Activated naive CD4-positive, alpha-beta T cell treated with anti-CD3 and anti-CD28 coated beads, Interleukin-2, amount 50 U/mL, for 72 hours (primary cell): ENCODE measurements at places on chromosomes 4 and X.

- no peak for DNase-seq
Observed at GRCh38 chr4:128718768-128719167, 90.7 kb upstream of the JADE1 start.

DNA sequence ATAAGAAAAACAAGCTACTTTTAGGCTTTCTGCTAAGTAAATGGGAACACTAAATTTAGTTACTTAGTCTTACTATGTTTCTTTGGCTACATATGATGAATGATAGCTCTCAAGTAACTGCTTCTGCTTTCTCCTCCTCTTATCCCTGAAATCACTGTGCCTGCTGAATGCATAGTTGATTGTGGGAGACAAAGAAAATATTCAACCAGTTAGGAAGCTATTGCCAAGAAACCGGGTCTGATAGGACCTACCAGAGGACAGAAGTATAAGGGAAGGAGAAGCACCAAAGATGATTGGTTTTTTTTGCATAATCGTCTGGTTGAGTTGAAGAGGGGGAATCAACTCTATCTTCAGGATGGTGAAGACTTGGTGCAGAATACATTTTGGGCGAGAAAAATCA lies 28.0 kb upstream of the NDUFC1 start:
- no peak for DNase-seq

- no peak for DNase-seq
Observed at GRCh38 chr4:170938588-170938987, 848.8 kb upstream of the AADAT start.

DNA sequence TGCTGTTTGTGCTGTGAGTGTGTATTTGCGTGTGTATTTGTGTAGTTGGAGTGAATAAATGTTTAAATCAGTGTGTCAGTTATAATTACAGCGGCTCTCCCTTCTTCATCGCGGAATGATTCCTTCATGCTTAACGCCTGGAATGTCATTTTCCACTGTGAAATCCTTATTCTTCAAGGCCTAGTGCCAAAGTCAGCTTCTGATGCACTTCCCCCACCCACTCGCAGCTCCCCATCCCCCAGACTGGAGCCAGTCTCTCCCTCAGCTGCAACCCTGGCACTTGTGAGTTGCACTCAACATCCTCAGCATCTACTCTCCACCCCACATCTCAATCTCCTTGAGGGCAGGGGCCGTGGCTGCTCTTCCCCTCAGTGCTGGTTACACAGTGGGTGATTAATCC lies 583.0 kb downstream of the BCOR start:
- DNase-seq, result no peak

GRCh38 chr4:47659342-47659741 lies 174.3 kb downstream of the ATP10D start:
- no peak for DNase-seq

DNA sequence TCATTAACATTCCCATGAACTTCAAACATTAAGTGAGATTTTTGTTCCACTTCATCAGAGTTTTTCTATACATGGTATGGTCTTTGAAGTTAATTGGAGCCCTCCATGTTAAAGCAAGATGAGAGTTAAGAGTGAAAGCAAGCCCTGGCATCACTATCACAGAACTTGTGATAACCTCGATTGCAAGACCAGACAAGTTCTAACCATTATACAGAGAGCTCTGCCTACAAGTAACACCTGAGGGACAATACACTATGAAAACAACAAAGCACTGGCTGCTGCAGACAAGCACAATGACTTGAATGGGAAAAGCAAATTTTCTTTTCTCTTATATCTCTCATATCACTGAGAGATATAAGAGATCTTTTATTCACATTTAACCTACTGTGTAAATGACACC lies 126.6 kb upstream of the GYPA start:
- no peak for DNase-seq

DNA sequence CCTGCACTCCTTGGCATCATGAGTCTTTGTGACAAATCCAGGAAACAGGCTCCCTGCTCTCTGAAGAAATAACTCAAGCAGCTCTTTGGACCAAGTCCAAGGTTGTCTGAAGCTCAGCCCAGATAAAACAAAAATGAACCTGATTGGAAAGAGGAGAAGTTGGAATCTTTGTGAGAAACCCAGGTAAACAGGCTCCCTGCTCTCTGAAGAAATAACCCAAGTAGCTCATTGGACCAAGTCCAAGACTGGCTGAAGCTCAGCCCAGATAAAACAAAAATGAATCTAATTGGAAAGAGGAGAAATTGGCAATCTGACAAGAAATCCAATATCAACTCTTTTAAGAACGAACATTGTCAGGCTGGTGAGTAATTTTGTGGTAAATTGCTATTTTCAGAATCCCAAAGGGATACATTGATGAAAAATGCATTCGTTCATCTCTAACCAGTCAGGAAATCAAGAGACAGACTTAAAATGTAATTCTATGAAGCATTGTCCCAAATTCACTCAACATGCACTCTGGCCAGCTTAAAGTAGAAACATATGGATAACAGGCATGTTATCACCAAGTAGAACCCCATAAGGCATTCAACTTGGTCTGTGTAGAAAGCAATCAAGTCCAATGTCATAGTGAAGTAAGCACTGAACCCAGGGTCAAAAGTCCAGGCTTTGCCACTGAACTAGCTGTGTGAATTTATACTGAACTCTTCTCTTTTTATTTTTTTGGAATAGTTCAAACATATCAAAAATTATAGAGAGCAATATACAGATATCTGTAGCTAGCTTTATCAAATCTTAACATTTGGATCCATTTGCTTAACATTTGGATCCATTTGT lies 16.8 kb upstream of the NFXL1 start:
- DNase-seq, result no peak

DNA sequence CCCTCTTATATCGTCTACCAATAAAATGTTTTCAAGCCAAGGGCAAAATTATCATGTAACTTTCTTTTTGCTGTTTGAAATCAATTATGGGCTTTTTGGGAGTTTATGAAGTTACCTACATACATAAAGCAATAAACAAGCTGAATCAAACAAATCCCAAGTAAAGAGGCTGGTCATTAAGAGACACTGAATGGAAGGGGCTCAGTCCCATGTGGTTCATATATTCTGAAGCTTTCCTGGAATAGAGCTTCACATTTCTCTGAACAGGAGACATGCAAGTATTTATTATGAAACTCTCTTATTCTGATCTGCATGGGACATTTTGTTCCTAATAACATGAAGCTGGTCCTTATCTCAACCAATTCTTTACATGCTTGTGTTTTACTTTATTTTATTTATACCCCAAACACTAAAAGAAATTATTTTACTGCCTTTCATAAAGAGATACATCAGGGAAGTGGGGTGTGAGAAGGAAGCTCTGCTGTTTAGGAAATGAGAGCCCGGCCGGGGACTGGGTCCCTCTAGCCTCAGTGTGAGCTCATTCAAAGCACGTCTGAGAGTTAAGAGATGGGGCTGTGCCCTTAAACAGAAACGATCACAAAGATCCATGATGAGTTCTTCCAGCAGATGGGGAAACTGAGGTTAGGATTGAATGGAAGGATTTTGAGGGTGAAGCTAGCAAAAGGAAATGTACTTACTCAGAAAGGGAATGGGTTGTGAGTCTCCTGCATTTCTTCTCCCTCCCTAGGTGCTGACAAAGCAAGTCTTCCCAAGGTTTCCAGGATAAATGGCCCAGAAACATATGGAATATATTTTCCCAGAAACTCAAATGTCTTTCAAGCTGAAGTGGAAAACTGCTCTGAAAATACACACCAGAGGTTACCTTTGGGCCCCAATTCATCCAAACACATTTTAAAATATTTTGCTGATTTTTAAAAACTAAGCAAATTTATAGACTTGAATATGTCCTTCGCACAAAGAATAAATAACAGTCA lies 93.1 kb upstream of the LNX1 start:
- DNase-seq, result no peak

DNA sequence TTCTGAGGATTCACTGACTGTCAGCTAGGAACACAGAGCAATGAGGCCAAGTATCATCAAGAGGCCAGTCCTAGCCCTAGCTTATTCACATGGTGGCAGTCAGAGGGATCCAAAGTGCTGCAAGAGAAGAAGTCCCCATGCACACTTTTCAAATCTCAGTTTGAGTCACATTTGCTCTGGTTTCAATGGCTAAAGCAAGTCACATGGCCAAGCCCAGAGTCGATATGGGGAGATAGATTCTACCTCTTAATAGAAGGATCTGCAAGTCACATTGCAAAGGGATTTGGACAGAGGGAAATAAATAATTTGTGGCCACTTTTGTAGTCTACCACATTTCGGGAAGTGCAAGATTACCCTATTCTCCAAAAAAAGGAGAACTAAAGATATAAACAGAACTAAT lies 3.7 kb upstream of the LCORL start:
- DNase-seq, result no peak

- peak; percentile 73 for DNase-seq
Observed at GRCh38 chr4:113278324-113278934, 229.0 kb downstream of the ANK2 start.

DNA sequence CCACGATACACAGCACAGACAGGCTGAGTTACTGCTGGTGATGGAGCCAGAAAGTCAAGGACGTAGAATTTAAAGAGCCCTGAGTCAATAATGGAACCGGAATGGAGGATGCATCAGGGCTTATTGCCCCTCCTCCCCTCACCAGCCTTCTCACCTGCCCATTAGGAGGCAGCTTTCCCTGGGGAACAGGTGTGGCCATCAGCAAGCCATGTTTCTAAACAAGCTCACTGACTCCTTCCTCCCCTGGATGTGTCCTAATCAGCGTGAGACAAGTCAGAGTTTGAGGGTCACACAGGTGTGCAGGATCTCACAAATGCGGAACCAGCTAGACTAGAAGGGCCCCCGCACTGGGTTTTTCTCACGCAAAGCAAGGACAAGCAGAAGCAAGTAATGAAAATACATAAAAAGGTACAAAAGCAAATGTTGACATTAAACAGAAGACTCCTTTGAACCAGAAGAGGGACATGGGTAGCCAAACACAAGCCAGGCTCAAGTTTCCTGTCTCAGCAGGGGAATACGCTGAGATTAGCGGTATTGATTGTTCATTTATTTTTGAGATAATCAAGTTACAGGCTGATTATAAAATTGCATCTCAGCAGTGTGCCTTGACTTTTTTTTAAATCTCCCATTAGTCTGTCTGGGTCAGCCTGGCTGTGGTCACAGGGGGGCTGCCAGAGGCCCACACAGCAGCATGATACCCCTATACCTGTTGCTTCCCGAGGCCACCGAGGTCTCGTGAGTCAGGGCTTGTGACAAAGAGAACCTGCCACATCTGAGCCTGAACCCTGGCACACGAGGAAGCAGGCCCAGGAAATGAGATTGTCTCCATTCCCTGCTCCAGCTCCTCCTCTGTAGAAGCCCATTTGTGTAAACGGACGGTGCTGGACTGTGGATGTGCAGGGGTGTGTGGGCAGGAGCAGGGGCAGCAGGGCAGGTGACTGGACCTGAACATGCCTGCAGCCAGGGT lies 37.4 kb downstream of the CCKAR start:
- no peak for DNase-seq

DNA sequence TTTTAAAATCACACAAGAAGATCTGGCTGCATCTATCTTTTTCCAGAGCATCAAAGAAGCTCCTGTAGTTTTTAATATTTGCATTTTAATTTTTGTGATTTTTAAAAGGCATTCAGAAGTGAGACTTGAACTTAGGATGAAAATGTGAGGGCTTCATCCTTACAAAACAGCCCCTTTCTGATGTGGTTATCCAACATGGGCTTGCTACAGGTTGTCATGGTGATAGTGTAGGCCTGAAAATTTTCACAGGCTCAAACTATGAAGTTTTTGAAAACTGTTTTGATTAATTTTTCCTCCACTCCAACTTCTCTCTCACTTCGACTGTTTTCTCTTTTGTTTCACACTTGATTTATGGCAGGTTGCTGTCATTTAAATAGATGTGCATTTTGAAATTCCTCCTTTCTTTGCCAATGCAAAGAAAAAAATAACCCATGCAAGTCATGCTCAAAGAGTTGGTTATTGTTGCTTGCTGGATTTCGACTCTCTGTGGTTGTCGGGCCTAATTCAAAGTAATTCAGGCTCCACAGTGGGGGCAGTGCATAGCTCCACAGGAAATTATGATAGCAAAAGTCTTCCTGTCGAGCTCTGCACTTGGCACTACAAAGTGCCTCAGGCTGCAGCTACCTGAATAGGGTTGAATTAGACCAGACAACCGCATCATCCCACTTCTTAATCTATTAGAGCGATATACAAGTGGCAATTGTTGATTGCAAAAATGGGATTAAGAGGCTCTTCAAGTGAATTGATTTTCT lies 201.0 kb upstream of the GPR101 start:
- DNase-seq, result no peak

- no peak for DNase-seq
Observed at GRCh38 chr4:121484633-121485032, 103.8 kb upstream of the QRFPR start.

GRCh38 chr4:45621971-45622370 lies 501.9 kb downstream of the GABRG1 start:
- DNase-seq, result no peak

GRCh38 chrX:120560405-120560841 lies 339 bp downstream of the CUL4B start:
- peak; percentile 21 for DNase-seq

GRCh38 chr4:164359881-164360280 lies 394.1 kb upstream of the SMIM31 start:
- DNase-seq, result no peak
